Activated gamma-delta T cell treated with Interleukin-2 at 50 U/mL for 16 hours (primary cell): ENCODE measurements at places on chromosomes 3 and 15.

DNA sequence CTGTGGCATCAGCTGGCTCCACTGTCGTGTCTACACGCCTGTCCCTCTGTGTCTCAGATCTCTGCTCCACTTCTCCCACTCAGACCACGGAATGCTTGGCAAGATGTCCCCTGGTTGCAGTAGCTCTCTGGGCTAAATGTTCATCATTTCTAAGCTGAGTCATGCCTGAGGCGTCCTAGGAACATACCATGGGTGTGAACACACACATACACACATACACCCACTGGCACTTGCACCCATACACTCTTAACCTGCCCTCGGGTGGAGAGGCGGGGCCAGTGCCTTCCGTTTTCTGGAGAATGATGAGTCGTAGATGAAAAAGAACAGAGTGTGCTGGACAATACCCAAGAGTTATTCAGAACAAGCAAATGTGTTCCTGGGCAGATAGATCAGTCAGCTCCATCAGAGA is 72.4 kb downstream of the SENP2 start:
- no peak for DNase-seq

- DNase-seq: no peak
Measured at GRCh38 chr3:114585687-114586086, 291.9 kb downstream of the TIGIT start.

GRCh38 chr15:98455904-98456303 is 192.4 kb upstream of the IGF1R start:
- DNase-seq: no peak

- DNase-seq: no peak
Measured at GRCh38 chr3:133970916-133971315, 58.8 kb downstream of the SLCO2A1 start.

DNA sequence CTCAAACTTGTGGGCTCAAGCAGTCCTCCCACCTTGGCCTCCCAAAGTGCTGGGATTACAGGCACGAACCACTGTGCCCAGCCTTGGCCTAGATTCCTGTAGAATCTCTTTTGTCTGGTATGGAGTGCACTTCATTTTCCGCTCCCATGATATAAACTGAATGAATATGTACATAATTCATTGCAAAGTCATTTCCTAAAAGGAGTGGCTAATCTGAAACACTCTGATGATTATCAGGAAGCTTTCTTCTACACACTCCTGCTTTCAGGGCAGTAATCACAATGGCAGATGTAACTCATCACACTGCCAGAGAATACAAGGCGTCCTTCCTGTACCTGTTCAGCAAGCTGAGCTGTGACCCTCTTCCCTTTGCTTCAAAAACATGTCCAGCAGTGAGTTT is 28.6 kb downstream of the RLBP1 start:
- no peak for DNase-seq

- no peak for DNase-seq
Measured at GRCh38 chr15:47473106-47473725, 244.1 kb upstream of the SEMA6D start.

DNA sequence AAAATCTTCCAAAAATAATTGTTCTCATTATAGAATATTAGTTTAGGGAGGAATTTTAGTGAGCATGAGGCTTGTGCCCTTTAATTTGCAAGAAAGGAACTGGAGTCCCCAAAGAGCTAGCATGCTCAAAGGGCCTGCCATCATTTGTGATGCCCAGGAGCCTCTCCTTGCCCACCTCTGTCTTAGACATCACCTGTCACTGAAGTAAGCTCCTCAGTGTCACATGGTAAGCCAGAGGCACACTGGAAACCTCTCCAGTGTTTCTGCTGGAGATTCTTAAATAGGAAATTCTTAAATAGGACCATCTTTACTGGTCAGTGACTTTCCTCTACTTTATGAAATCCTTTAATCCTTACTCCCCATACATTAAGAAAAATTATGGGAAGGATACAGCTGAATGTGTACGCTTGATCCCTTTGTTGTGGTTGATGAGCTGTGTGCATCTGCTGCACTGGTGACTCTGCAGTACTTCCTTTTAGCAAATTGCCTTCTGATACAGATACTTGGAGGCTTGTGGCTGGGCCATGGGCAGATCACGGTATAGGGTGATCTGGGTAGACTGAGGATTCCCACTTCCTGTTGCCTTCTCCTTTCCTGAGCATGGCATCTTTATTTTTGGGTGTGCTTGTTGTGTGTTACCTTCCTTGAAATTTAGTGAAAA is 197.4 kb downstream of the KLHL25 start:
- DNase-seq: peak; percentile 23

- DNase-seq: no peak
Measured at GRCh38 chr15:93488296-93488713, 399.3 kb upstream of the RGMA start.

GRCh38 chr15:38263996-38264395 is 11.4 kb downstream of the SPRED1 start:
- no peak for DNase-seq

GRCh38 chr3:13712682-13713180 is 163.8 kb downstream of the FBLN2 start:
- no peak for DNase-seq

DNA sequence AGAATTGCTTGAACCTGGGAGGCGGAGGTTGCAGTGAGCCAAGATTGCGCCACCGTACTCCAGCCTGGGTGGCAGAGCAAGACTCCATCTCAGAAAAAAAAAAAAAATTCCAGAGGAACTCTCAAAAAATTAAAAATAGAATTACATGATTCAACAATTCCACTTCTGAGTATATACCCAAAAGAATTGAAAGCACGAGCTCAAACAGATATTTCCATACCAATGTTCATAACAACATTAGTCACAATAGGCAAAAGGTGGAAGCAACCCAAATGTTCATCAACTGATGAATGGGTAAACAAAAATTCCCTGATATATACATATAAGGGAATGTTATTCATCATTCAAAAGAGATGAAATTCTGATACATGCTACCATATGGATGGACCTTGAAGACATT is 16.9 kb upstream of the MORF4L1 start:
- no peak for DNase-seq

DNA sequence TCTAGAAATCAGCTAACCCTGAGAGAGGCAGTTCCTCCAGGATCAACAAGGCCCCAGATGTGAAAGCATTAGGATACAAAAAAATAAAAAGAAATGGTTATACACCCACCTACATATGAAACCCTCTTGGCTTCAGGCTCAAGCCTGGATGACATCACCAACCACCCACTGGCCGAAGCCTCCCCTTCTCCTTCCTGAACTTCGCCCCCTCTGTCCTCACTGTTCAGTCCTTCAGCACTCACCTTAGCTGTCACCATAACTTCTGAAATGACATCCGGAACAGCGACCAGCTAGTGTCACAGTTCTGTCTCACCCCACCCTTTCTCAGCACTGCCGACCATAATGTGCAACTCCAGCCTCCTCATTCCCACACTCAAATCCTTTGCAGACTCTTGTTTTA is 98.7 kb downstream of the PLCH1 start:
- no peak for DNase-seq
